ENCODE measurements at places on chromosomes 7 and 10. TPM values are rescaled to one million over a fixed set of nuclear protein-coding genes. Genes with fewer than 3 reads are reported as not detected.

DNA sequence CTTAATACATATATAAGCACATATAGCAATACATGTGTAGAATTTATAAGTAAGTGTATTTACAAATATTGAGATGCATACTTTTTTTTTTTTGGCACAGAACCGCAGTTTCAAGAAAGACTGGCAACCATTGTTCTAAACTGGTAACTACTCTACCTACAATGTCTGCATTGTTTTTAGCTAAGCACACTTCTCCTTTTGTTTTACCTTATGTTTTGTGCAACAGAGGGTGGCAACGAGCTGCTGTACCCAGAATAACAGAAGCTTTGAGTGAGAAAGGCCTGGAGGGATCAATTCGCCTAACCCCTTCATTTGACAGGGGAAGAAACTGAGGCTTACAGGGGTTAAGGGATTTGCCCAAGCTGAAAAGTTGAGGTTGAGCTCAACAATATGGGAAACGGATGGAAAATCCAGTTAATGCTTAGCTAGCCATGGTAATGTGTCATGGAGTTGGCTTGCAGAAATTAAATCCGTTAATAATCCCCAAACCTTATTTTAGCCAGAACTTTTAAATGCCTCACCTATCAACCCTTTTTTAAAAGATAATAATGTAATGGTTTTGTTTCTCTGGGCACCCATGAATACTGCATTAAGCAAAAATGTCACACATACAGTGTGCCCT lies 25.5 kb downstream of the FZD1 start:
- no peak for DNase-seq

The TMEM176A gene
- 56.1 TPM for polyA plus RNA-seq

GRCh38 chr7:3559278-3559677 lies 258.2 kb downstream of the SDK1 start:
- DNase-seq: no peak

DNA sequence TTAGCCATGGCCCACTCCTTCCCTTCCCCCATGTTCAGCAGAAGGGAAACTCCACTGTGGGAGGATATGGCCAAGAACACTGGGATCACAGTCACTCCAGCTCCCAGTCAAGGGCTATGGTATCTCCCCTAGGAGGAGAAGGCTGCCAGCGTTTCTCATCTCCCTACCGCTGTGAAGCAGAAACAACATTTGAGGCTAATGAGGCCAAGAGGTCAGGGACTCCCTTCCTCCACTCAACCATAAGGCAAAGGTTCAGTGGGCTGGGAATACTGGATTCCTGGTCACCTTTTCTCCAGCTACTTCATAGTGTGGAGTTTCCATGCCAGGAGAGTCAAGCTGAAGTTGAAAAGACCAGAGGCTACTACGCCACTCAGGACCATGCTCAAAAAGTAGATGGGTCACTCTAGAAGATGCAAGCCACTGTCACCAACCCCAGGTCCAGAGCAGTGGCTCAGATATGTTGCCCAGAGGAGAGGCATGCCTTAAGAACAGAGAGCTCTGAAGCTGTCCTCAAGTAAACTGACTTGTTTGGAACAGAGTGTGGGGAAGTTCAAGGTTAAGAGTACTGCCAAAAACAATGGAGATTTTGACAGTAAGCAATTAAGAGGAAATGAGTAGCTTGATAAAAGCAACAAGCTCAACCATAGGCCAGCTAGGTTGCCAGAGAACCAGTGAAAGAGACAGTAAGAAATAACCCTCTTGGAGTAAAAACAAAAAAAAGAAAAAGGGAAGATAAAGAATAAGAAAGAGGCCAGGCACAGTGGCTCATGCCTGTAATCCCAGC lies 3.8 kb upstream of the TMEM140 start:
- no peak for DNase-seq

The CUZD1 gene
- 0.56 TPM for polyA plus RNA-seq

The ACHE gene
- polyA plus RNA-seq: 4.3 TPM

The LRRN3 gene
- polyA plus RNA-seq: 2.2 TPM

The SNCG gene
- polyA plus RNA-seq: 197 TPM

- peak; percentile 37 for DNase-seq
Observed at GRCh38 chr7:88111140-88111743, 108.6 kb downstream of the SRI start.

- DNase-seq: no peak
Observed at GRCh38 chr7:112485766-112486165, 5.0 kb downstream of the LSMEM1 start.

GRCh38 chr7:42170724-42171123 lies 66.3 kb downstream of the GLI3 start:
- DNase-seq: no peak

- DNase-seq: no peak
Observed at GRCh38 chr7:16347066-16347826, 74.1 kb downstream of the CRPPA start.

GRCh38 chr7:28983396-28984190 lies 25.5 kb upstream of the TRIL start:
- no peak for DNase-seq

- DNase-seq: no peak
Observed at GRCh38 chr7:27802999-27803398, 63.0 kb downstream of the TAX1BP1 start.

DNA sequence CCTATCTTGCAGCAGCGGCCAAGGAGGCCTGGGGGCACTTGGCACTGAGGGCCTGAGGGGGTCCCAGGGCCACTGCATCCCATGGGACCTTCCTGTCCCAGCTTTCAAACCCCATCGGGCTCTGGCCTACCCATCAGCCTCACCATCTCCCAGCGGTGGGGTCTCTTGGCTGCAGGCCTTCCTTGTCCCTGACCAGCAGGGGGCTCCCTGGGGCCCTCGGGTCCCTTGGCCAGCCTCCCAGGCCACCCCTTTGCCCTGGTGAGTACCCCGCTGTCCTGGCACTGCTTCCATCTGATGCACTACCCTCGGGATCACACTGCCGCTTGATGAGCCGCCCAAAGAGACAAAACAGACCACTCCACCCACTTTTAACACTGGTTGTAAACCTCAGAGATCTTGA lies 43.5 kb downstream of the YKT6 start:
- DNase-seq: no peak

DNA sequence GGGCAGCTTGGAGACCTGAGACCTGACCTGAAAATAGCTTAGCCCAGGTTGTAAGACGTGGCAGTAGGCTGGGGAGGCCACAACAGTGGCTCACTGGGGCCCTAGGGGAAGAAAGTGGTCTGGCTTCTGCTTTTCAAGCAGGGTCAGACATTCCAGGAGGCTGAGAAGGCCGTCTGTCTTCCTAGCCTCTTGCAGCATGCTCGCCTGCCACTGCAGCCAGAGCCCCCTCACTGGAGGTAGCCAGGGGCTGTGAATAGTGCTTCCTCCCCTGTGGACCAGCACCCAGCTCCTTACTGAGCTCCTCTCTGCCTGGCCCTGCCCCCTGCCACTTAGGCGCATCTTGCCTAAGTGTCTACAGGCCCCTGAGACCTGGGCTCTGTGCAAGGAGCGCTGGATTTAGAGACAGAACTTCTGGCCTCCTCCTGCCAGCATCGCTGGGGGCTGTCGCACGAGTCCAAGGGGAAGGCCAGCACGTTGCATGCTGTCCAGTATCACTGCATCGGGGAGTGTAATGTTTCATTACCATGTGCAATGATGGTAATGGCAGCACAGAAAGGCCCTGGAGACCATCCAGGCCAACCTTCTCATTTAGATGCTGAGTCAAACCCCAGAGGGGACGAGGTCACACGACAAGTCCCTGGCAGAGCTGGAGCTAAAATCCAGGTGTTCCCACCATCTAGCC lies 12.7 kb downstream of the ZMIZ1 start:
- DNase-seq: no peak

The NKX1-2 gene
- not detected for polyA plus RNA-seq

The NPFFR1 gene
- polyA plus RNA-seq: 0.01 TPM

- DNase-seq: no peak
Observed at GRCh38 chr7:148867596-148868377, 16.3 kb downstream of the EZH2 start.

GRCh38 chr7:148570510-148570909 lies 20.1 kb upstream of the C7orf33 start:
- DNase-seq: no peak

DNA sequence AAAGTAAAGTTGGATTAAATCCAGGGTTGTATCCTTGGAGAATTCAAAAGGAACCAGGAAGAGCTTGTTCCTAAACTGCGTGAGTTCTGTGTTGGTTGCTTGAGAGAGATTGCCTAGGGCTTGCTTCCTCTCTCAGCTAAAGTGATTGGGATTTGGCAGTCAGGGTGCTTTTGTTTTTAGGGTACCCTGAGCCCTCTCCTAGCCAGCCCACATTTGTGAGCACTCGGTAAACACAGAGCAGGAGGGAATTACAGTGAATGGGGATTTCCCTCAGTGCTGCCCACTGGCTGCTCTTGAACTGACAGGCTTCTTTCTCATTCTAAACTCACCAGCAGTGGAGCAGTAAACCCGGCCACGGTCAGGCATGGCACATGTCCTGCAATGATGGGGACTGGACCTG lies 146.9 kb downstream of the TPST1 start:
- DNase-seq: no peak

The INMT gene
- polyA plus RNA-seq: 12.8 TPM

GRCh38 chr10:13990392-13990805 lies 340.3 kb downstream of the FRMD4A start:
- DNase-seq: peak; percentile 43

GRCh38 chr10:119414081-119414611 lies 128.4 kb downstream of the RGS10 start:
- no peak for DNase-seq

- no peak for DNase-seq
Observed at GRCh38 chr7:135925210-135925609, 51.9 kb downstream of the MTPN start.

DNA sequence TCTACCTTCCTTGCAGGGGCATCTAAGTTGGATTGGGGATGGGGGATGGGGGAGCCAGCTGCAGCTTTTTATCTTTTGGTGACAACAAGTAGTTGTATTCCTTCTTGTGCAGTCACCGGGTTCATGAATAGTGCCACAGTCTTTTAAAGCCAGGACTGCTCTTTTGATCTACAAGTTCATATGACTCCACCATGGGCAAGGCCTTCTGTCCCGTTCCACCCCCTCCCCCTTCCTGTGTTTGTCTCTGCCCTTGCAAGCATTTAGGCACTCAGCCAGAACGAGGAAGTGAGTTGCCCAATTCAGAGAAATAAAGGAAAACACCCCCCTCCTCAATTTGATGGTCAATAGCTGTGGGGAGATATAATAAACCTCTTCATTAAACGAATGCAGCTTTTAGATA lies 44.8 kb upstream of the EGR2 start:
- no peak for DNase-seq

The TWNK gene
- polyA plus RNA-seq: 7.9 TPM

- DNase-seq: no peak
Observed at GRCh38 chr7:158424011-158424410, 163.6 kb downstream of the PTPRN2 start.

- no peak for DNase-seq
Observed at GRCh38 chr7:39560997-39561396, 5.2 kb upstream of the YAE1 start.

Measured in urinary bladder (tissue), 4 donors.